ENCODE measurements at places on chromosomes 7 and 10.

GRCh38 chr10:99593312-99593711 is 26.9 kb downstream of the SLC25A28 start:
- no peak for DNase-seq

DNA sequence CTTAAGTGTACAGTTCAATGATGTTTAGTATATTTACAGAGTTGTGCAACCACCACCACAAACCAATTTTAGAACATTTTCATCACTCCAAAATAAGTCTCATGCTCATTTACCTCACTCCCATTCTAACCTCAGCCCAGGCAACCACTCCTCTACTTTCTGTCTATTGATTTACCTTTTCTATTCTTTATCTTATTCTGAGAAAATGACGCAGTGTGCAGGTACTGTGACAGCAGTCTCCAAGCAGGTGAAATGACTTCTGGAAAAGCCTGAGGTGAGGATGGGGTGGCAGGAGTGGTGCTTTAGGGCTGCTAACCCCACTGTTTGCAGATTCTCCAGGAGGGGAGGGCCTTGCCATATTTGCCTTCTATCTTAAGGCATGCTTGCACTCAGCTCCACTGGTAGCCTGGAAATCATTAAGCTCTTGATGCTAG is 39.5 kb downstream of the GARS1 start:
- no peak for DNase-seq

- no peak for DNase-seq
Measured at GRCh38 chr7:127608446-127608845, 9.5 kb downstream of the PAX4 start.

DNA sequence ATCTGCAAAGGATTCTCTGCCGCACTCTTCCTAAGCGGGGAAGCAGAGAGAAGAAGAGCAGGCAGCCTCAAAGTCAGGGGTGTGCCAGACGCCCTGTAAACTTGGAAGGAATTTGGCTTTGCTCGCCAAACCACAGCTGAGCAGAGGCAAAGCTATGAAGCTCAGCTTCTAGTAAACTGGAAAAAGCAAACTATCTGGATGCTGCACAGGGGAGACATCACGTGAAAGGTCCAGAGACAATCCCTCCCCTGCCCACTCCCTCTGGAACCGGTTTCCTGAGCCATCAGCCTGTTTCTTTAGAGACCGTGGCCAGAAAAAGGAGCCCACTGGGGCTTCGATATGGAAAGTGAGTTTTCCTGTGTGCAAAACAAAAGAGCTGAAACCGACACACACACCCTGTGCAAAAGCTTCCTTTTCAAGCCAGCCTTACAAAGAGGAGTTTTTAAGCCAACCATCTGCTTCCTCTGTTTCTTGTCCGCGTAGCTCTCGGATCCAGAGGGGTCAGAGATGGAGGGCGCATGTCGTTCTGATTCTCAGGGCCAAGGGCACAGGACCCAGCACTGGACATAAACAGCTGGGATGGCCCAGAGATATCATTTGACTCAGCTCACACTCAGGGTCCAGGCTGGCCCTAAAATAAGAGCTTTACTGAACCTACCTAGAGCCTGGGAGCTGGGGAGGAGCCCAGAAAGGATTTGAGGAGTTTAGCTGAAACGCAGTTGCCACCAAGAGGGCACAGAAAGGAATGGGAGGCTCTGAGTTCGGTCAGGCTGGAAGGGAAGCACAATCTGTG is 58.2 kb upstream of the DNAAF5 start:
- DNase-seq = no peak

DNA sequence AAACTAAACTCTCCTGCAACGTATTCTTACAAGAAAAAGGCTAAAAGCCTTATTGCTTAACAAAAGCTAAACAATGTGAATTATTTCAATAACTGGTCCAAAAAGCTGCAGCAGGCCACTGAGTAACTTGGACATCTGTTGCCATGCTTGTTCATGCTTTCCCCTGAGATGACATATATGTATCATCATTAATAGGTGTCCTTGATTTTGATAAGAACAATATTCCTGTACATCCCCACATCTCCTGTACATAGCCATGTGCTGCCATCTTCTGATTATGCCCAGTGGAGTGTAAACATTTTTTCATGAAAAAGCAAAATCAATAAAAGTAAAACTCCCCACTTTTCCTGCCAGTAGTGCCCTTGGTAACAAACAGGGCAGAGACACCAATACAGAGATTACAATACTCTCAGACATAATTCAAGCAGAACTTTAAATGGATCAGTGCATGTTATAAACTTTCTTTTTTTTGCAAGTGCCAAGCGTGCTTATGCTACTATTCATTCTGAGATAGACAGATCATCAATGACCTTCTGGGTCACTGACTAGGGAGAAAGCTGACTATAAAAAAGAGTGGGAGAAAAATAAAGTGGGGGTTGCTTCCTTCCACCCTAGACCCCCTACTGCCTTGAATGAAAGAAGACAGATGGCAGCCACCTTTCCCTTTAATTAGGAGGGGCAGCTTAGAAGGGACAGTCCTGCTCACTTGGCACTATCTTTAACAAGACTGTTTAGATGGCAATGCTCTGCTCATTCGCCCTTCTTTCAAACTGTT is 205.5 kb upstream of the KLF14 start:
- no peak for DNase-seq

DNA sequence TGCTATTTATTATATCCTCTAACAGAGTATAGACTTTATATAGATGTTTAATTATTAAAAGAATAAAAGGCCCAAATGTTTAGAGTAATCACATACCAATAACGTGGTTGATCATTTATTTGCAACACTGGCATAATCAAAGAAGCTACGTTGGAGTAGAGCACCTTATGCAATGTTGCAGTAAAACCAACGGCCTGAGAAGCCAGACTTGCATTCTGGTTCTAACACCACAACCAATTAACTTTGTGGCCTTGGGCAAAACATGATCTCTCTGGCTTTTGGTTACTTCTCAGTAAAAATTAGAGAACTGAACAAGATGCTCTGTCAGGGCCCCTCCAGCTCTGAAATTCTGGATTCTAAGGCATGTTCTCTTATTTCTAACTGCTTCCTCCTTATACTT is 476.2 kb downstream of the GRM8 start:
- DNase-seq = no peak

- no peak for DNase-seq
Measured at GRCh38 chr10:121595806-121596688, 2.2 kb downstream of the FGFR2 start.

DNA sequence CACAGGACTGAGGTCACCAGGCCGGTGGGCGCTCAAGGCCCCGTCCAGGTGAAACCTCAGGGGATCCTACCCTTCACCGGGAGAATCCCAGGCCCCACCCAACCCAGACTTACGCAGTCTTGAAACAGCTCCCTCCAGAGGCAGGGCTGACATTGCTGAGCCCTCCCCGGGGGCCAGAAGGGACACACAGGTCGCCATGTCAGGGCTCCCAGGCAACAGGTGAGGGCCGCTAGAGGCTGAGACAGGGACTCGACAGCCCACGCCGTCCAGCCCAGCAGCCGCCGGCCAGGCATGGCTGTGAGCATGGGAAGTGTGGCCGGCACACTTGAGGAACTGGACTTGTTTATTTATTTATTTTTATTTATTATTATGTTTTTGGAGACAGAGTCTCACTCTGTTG is 10.3 kb downstream of the MICALL2 start:
- no peak for DNase-seq

GRCh38 chr10:21912625-21913024 is 90.9 kb downstream of the DNAJC1 start:
- no peak for DNase-seq

DNA sequence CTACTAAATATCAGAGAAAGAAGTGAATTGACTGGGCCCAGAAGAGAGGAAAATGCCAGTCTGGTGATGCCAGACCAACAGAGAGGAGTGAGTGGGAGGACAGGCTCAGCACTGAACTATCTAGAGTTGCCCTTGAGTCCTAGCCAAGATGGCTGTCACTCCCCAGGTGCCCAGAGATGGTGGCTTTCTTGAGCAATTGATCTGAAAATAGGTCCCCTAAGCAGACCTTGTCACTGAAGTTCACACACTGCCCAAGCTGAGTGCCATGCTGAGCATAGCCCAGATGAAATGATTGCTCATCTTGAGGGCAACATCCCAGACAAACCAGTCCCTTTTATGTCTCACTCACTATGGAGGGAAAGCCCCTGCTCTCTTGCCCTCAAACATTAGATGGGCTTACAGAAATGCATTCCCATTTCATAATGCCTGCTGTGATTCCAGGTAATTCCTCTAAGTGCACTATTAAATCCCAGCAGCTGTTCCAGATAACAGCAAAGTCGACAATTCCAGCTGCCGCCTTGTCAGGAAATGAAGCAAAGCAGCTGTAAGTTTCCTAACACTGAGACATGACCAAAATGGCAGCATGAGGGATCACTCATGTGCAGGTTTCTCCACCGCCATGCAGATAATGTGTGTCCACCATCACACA is 329.4 kb downstream of the KCNMA1 start:
- no peak for DNase-seq

GRCh38 chr7:19957664-19958063 is 184.2 kb upstream of the TMEM196 start:
- no peak for DNase-seq

DNA sequence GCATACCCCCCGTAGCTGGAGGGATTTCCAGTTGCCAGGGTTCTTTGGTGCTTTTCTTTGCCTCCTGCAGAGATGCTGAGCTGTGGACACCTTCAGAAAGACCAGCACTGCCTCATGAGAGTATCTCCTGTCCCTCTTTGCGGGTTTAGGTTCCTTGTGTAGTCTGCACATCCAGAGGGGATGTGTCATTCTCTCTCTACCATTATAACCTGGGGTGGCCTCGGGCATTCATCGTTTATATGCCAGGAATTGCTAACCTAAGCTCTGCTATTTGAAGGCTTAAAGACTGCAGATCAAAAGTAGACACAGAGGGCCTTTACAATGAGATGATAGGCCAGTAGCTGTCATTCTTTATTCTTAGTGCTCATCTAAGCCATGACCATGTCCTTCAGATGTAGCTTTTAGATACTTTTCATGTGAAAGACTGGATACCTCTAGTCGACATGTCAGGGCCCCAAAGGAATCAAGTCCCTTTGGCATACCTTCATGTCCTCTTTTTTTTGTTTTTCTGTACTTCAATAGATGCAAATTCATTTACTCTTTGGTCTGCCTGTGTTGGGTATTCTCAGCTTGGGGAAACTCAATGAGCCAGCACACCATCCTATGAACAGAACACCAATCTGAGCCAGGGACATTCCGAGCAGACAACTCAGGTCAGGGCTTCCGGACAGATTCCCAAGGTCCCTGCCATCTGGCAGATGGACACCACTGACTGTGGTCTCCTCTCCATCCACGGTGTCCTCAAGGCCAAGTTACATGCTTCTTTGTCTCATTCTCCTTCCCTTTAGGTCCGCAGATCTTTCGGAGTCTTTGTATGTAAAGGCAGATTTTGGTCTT is 129.3 kb downstream of the NRF1 start:
- no peak for DNase-seq

DNA sequence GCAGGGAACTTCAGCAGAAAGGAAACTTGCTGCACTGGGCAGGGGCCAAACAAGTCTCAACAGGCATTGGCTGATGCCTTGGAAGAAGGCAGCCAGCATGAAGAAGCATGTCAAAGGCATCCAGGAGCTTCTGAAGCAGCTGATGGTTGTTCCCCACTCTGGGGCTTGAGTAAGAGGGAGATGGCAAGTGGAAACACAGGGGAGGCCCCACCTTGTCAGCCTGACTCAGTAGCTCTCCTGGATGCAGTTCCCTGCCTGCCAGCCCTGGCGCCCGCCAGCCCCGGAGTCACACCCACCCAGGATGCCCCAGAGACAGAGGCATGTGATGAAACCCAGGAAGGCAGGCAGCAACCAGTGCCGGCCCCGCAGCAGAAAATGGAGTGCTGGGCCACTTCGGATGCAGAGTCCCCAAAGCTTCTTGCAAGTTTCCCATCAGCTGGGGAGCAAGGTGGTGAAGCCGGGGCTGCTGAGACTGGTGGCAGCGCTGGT is 96.5 kb downstream of the TACC2 start:
- no peak for DNase-seq

- DNase-seq = no peak
Measured at GRCh38 chr7:117892821-117893220, 19.6 kb upstream of the CTTNBP2 start.

DNA sequence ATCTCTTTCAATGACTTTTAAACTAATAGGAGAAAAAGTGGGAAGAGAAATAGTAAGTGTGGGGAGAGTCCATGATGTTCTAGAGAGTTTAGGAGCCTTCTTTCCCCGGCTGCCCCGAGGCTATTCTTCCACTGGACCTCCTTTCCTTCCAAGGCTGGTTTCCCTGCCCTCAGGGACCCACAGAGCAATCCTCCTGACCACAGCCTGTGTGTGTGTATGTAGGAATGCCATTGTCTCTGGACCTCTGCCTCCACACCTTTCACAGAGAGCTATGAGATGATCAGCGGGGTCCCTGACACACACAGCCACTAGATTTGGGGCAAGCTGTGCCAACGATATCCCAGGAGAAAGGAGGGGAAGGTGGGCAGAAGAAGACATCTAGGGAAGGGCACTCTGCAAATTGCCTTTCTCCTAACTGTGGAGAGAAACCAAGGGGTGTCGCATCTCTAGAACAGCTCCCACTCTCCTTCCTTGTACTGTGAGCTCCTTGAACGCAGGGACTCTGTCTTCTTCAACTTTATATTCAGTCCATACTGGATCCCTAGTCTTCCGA is 13.3 kb upstream of the CHCHD3 start:
- no peak for DNase-seq

GRCh38 chr10:119177708-119178371 is 772 bp downstream of the PRDX3 start:
- DNase-seq = peak; percentile 20

GRCh38 chr7:138962561-138963270 is 18.5 kb downstream of the KIAA1549 start:
- no peak for DNase-seq

DNA sequence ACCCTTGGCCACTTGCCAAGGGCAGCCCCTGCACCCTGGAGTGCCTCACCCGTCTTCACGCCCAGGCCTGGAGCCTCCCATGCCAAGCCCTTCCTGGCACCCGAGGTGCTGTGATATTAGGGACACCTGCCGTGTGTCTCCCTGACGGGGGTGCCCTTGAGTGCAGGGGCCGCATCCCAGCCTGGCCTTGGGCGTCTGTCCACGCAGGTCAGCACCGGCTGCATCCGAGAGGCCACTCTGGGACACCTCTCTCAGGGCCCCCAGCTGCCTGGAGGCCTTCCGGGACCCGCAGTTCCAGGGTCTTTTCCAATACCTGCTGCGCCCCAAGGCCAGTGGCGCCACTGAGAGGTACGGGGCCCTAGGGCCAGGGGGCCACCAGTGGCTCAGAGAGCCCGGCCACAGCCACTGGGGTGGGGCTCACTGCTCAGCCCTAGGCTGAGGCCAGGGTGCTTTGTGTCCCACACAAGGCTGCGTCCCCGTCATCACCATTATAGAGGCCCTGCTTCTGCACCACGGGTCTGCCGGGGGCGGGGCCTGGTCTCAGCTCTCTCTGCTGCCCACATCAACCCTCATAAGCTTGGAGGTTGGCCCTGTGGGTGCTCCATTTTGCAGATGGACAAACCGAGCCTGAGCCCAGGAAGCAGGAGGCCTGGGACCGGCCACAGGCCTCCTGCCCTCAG is 12.7 kb downstream of the AP5Z1 start:
- DNase-seq = no peak

GRCh38 chr10:129959544-129960480 is 4.3 kb downstream of the EBF3 start:
- no peak for DNase-seq

All from stimulated activated CD4-positive, alpha-beta T cell treated with anti-CD3 and anti-CD28 coated beads, Interleukin-1b, Interleukin-23, amount 100 ng/mL, for 24 hours (primary cell).